ENCODE measurements at places on chromosomes 12 and 14.

GRCh38 chr12:130958557-130959140, 4.9 kb downstream of the ADGRD1 start:
- no peak for DNase-seq

GRCh38 chr14:77053046-77053841, 24.7 kb upstream of the IRF2BPL start:
- no peak for DNase-seq

DNA sequence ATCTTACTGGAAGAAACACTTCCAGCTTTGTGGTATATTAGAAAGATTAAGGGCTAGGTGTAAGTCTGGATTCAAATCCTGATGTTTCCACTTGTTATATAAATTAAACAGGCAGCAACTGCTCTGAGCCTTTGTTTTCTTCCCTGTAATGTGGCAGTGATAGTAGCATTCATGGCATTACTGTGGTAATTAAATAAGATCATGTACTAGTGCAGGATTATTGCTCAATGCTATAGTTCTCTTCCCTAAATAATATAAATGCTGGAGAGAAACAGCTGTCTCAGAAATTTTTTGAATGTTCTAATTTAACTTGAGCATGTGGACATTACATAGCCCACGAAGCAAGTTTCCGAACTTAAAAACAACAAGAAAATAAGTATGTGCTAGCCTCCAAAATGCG, 5.4 kb downstream of the TMEM117 start:
- no peak for DNase-seq

DNA sequence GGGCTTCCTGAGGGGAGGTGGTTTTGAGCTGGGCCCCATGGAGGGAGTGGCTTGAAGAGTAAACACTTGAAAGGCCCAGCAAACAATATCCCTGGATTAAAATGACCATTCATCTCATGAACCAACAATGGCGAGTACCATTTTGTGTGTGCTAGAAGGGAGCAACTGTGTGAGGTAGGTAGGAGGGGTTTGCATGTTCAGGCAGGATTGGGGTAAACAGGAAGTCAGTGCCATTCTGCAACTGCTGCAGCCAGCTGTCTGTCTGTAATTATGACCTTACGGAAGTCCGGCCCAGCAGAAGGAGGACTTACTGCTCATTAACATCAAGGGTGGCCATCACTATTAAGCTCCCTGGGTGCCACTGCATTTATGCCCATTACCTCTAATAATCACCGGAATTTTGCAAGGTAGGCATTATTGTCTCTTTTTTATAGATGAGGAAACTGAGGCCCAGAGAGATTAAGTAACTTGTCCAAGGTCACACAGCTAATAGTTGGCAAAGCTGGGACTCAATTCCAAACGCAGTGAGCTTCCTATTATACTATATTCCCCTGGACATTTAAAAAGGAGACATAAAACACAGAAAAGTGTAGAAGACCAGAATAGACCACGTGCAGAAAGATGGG, 16.6 kb upstream of the IFI27L2 start:
- DNase-seq, result no peak

DNA sequence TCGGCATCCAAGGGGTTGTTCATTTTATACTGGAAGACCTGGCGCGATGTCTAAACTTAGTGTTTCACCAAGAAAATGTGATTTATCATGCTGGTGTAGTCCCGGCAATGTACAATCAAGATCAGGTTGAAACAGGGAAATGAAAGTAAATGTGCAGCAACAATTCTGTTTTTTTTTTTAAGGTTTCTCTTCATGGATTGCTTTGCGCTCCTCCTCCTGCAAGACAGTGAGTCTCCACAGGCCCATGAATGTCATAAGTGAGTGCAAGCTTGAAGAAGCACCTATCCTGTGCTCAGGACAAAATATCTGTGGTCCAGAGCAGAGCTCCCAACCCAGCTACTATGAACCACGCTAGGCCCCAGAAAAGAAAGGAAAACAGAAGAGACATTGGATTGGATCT, 143.4 kb downstream of the KCNK10 start:
- DNase-seq, result no peak

DNA sequence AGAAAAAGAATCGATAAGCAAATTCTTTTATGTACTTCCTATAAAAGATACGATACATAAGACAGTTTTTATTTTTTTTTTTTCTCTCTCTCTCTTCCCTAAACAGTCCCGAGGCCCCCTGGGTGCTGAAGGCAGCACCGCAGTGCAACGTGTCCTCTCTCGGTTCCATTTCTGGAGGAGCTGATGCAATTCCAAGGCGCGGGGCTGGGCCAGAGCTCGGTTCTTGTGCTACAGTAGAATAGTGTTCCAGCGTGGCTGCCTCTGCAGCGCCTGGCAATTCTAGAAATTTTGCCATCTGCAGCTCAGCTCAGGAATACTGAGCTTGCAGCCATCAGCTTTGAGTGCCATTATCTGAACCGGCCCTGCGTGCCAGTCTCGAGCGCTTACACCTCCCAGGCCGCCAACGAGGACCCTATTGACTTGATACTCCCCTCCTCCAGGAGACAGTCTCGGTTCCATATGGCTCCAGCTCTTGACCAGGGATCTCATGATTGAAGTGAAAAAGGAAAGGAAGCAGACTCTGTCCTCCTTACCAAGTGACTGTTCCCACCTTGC, 630 bp downstream of the ALDH1L2 start:
- DNase-seq, result peak; percentile 34

DNA sequence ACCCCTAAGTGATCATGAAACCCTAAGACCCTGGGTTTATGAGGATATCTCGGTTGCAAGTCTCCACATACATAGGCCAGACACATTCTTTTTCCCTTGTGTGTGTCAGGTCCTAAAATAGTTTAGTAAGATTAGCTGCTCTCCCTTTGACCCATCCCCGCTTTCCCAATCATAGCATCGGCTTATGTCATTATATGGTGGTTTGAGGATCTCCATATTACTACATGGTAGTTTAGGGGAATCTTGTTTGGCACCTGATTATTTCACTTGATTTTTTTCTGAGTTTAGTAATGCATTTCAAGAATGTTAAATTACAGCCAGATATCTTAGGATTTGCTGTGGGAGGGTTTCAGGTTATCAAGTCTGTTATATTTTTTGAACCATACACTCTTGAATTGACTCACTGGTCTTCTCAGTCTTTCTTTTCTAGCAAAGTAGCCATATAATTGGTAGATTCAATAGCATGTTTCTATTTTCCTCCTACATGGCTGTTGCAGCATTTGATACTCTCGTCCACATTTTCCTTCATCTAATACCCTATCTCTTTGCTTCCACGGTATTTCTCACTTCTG, 68.3 kb upstream of the TRHDE start:
- no peak for DNase-seq

DNA sequence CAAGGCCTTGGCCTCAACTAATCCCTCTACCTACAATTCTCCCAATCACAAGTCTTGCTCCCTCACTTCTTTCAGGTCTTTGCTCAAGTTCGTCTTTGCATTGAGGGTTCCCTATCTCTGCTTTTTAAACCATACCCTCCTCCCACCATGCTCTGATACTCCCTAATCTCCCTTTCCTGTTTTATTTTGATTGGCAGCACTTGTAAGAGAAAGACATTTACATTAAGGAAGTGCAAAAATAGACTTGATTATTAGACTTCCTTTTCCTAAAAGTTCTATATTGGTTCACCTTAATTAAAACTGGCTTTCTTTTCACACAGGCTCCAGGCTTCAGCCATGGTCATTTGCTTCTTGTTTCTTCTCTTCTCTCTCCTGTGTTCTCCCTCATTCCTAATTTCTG, 18.3 kb upstream of the WIF1 start:
- DNase-seq, result no peak

DNA sequence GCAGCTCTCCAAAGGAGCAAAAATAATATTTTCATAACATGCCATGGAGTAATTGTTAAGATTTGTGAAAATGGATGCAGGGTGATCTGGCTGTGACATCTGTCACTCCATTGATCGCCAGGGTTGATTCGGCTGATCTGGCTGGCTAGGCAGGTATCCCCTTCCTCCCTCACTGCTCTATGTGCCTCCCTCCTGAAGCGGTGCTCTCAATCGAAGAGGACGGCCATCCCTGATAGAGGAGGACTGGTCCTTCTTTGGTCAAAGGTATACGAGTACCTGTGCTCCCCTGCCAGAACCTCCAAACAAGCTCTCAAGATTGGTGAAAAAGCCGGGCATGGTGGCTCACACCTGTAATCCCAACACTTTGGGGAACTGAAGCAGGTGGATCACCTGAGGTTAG, 47.9 kb downstream of the VCPKMT start:
- DNase-seq, result no peak
